Stimulated activated CD8-positive, alpha-beta memory T cell treated with anti-CD3 and anti-CD28 coated beads, Interleukin-4, amount 100 ng/mL, for 4 hours (primary cell): ENCODE measurements at places on chromosomes 11 and 22.

GRCh38 chr22:43440556-43440955 lies 28.7 kb downstream of the MPPED1 start:
- DNase-seq: no peak

- DNase-seq: no peak
These were observed 31.0 kb downstream of the TMPRSS5 start for GRCh38 chr11:113675003-113675561.

DNA sequence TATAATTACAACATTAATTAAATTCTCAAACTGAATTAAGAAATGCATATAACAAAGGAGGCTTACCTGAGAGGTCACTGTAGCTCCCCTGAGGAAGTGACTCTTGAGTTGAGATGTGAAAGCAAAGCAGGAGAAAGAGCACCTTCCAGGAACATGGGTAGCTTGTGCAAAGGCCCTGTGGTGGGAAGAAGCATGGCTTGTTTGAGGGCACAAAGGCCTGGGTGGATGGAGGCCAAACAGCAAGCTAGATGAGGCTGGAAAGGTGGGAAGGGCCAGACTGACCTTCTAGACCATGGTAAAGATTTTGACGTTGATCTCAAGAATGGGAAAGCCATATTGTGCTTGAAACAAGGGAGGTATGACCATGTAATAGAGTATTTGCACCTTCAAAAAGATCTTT lies 155.1 kb downstream of the PKNOX2 start:
- no peak for DNase-seq

DNA sequence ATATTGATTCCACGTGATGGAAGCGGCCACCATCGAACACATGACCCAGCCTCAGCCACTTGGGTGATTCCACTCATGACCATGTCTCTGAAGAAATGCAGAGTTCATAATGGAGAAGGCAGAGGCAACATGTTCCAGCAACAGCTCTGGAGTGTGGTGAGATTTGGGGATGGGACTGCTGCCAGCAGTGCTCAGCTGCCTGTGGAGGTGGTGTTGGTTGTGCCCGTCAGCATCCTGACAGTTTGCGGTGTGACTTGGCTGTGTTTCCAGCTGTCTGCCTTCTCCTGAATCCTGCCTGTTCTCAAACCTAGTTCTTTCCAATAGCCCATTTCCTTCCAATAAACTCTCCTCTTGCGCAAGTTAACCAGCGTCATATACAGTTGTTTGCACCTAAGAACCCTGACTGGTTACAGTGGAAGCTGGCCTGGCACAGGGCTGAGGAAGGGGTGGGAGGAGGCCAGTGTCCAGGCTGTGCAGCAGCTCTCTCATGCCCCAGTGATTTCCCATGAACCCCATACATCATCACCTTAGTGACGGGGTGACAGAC lies 22.0 kb upstream of the OR8B8 start:
- no peak for DNase-seq

DNA sequence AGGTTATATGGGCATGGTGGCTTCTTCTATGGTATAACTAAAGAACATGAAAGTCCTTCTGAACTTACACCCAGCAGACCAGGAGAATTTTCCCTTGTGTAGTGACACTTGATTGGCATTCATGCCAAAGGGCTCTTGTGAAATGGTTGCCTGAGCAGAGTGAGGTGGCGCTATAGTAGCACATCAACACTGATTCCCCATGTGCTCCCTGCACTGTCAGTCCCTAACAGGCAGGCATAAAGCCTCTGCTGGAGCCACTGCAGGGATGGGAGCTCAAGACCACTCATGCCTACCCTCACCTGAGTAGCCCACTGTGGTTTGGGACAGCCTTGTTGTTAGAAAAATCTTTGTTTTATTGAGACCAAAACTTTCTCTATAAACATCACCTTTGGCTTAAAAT lies 92.6 kb upstream of the LIN7C start:
- no peak for DNase-seq

GRCh38 chr11:12139144-12139881 lies 28.9 kb downstream of the MICAL2 start:
- no peak for DNase-seq
